Left lung (tissue), 14 donors: ENCODE measurements at places on chromosomes 16 and 17. TPM values are rescaled to one million over a fixed set of nuclear protein-coding genes. Genes with fewer than 3 reads are reported as not detected.

NPIPA1 gene
- total RNA-seq: 79.2 TPM

KIF2B gene
- not detected for total RNA-seq

TP53TG3 gene
- not detected for total RNA-seq

PRSS21 gene
- total RNA-seq: 2.5 TPM

SMIM36 gene
- not detected for total RNA-seq

RHBDL1 gene
- total RNA-seq: 4.3 TPM

PCGF2 gene
- 40.0 TPM for total RNA-seq

TCAP gene
- total RNA-seq: 2.6 TPM

CFAP52 gene
- 6.4 TPM for total RNA-seq

CDR2 gene
- total RNA-seq: 17.3 TPM

KRTAP17-1 gene
- not detected for total RNA-seq

SLC12A3 gene
- not detected for total RNA-seq

TBKBP1 gene
- total RNA-seq: 14.2 TPM

HSD17B2 gene
- 0.86 TPM for total RNA-seq

TPSD1 gene
- 0.37 TPM for total RNA-seq

KRTAP4-4 gene
- total RNA-seq: not detected

KRT32 gene
- not detected for total RNA-seq

MAP1LC3B gene
- 68.2 TPM for total RNA-seq

POLG2 gene
- 12.6 TPM for total RNA-seq
